ENCODE measurements at places on chromosomes 6 and 20. TPM values are rescaled to one million over a fixed set of nuclear protein-coding genes. Genes with fewer than 3 reads are reported as not detected.

CST5 gene
- not detected for total RNA-seq

IYD gene
- not detected for total RNA-seq

PROKR2 gene
- not detected for total RNA-seq

TMC2 gene
- total RNA-seq, result not detected

FAM184A gene
- total RNA-seq, result 9.0 TPM

IRAK1BP1 gene
- 3.0 TPM for total RNA-seq

BNIP5 gene
- total RNA-seq, result not detected

CAGE1 gene
- 0.13 TPM for total RNA-seq

DBNDD2 gene
- total RNA-seq, result 21.7 TPM

SIRPD gene
- total RNA-seq, result not detected

Measured in activated T-helper 1 cell treated with anti-CD3 and anti-CD28 coated beads, Interleukin-12 subunit alpha, Interleukin-12 subunit beta, Interleukin-2, Interleukin-4 antibody, amounts not matched to agents 30 ng/mL and 10 ng/mL and 1 ng/mL, durations not matched to agents 14 hours and 24 hours and 36 hours (primary cell).